ENCODE measurements at places on chromosomes 7 and 10.

- no peak for DNase-seq
Observed at GRCh38 chr10:5625992-5626777, 40.2 kb downstream of the ASB13 start.

GRCh38 chr10:71533936-71534335, 137.2 kb downstream of the CDH23 start:
- DNase-seq = no peak

DNA sequence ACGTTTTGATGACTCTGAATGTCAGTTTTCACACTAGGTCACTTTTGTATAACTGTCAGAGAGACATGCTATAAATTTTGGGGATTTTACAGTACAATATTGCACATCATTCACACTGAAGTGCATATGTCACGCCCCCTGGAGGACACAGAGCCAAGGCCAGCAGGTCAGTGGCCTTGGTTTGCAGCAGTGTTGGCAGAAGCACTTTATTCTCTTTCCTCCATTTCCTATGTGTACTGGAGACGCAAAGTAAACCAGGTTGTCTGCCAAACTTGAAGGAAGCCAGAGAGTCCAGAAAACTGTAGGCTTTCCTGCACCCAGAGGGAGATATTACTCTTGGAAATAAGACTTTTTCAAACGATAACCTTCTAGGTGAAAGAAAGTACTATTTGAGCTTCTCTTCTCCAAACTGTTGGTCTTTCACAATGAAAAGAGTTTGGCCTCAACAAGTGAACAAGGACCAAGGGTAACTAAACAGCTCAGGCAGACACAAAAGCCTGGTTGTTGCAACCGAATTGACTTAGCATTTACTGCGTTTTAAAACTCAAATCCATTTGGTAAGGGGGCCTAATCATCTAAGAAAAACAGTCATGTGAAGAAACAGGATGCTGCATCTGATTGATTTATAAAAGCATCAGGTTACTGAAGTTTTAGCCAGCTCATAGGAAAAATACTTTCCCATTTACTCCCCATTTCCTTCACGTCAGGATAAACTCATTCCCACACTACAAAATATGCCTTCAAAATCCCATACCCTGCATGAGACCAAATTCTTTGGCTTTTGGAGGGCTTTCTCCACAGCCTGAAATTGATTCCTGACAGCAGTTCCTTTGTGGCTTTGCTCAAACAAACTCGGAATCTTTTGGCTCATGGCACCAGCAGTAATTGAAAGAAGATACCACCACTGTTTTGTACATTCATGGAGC, 83.0 kb upstream of the SEC61G start:
- peak; percentile 54 for DNase-seq

- no peak for DNase-seq
Observed at GRCh38 chr7:111690364-111691111, 128.2 kb upstream of the IMMP2L start.

GRCh38 chr10:98224996-98225395, 43.0 kb downstream of the LOXL4 start:
- no peak for DNase-seq

GRCh38 chr7:37109843-37110242, 338.8 kb downstream of the ELMO1 start:
- no peak for DNase-seq

GRCh38 chr10:47397256-47397655, 13.2 kb upstream of the ZNF488 start:
- DNase-seq = no peak

GRCh38 chr7:49878627-49879026, 105.2 kb downstream of the VWC2 start:
- no peak for DNase-seq

- DNase-seq = no peak
Observed at GRCh38 chr7:117411539-117411938, 15.8 kb downstream of the ASZ1 start.

- no peak for DNase-seq
Observed at GRCh38 chr10:126639084-126639483, 31.4 kb downstream of the C10orf90 start.

- peak; percentile 83 for DNase-seq
Observed at GRCh38 chr10:130301021-130301892, 165.1 kb downstream of the GLRX3 start.

DNA sequence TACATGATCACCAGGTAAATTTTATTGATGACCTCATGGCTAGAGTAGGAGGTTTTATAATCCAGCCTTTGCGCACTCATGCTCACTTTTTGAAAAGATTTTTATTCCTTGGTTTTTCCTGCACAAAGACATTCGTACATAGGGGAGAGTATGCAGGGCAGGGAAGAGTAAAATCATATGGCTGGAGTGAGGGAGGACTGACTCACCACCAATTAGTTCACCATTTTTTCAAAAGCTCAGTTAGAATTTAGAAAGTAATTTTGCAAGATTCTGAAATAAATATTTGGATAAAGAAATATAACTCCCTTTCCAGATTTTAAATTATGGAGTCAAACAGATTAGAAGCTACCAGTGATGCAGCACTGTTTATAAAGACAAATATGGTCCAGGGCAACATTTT, 111.9 kb downstream of the SEMA3D start:
- no peak for DNase-seq

DNA sequence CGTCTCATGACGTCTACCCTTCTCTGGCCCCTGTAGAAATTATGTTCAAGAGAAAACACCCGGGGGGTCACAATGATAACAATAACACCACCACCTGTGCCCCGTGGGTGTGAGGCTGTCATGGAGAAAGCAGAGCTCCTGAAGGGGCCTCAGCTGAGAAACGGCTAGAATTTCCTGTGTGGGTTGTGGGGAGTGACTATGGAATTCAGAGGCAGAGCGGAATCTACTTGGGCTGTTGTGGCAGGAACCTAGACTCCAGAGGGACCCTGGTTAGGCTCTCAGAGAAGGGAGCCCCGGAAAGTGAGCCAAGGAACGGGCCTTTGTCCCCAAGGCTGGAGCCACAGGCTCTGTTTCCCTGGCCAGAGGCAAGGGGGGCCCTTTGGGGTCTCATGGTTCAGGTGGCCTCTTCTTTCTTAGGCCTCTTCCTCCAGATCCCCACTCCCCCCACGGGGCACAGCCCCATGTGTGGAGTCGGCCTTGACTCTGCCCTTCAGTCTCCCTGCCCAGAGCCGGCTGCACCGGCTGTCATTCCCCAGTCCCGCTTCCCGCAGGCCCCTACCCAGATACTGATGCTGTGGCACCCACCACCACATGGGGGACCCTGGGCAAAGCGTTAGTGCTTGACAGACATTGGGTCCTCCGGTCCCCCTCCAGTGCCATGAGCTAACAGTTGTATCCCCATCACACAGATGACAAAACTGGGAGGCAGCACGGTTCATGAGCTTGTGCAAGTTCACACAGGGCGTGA, 6.5 kb upstream of the GIMAP8 start:
- DNase-seq = no peak

GRCh38 chr10:78437998-78438906, 404.6 kb downstream of the RPS24 start:
- no peak for DNase-seq

GRCh38 chr10:61617180-61617579, 45.5 kb upstream of the CABCOCO1 start:
- DNase-seq = no peak

GRCh38 chr7:32586291-32587221, 91.3 kb downstream of the AVL9 start:
- DNase-seq = no peak

DNA sequence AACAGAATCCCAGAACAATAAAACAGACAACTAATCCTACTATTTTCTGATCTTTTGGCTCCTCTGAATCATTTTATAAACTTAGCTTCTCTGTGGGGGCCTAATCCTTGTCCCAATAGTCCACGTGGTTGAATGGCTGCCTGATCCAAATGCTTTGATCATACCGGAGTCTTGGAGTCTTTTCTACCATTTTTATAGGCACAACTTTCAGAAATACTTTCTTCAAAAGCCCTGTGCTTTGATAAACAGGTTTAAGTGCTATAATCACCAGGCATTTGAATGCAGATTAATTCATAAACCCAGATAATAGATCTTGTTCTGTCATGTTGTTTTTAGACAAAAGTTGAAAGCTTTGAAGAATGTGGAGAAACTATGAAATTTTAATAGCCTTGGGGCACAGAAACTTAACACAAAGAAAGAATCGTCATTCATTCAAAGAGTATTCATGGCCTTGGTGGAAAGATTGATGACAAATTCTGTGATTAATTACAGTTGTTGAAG, 163.7 kb downstream of the AHR start:
- DNase-seq = no peak

DNA sequence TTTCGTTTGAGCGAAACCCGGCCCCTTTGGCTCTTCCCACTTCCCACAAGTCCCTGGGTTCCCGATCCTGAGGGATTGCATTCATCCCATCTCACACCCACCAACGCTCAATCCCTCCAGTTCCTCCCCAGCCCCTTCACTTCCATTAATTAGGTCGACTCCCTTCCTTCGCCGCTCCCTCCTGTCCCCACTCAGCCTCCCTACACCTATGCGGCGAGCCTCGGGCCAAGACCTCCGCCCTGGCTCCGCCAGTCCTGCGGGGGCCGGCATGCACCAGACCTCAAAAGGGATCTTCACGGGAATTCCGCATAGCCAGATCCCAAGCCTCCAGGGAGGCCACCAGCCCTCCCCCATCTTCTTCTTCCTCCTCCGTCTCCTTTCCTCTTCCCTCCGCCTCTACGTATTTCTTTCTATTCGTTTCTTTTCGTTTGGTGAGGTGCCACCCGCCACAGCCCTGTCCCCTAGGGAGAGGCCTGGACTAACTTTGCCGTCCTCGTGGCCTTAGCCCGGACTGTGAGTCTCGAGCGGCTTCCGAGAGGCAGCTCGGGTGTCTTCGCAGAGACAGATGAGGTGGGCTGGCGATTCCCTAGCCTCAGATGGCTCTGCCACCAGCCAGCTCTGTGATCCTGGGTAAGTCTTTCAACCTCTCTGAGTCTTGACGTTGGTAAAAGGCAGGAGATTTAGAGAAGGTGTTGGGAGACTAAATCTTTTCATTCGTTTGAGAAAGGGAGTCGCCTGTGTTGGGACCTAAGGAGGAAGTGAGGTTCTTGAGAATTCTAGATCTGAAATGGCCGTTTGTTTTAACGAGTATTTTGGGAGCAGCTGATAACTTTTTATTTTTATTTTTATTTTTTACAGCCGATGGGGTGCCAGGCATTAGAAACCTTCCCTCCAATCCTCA, 8.1 kb upstream of the LBX1 start:
- no peak for DNase-seq

DNA sequence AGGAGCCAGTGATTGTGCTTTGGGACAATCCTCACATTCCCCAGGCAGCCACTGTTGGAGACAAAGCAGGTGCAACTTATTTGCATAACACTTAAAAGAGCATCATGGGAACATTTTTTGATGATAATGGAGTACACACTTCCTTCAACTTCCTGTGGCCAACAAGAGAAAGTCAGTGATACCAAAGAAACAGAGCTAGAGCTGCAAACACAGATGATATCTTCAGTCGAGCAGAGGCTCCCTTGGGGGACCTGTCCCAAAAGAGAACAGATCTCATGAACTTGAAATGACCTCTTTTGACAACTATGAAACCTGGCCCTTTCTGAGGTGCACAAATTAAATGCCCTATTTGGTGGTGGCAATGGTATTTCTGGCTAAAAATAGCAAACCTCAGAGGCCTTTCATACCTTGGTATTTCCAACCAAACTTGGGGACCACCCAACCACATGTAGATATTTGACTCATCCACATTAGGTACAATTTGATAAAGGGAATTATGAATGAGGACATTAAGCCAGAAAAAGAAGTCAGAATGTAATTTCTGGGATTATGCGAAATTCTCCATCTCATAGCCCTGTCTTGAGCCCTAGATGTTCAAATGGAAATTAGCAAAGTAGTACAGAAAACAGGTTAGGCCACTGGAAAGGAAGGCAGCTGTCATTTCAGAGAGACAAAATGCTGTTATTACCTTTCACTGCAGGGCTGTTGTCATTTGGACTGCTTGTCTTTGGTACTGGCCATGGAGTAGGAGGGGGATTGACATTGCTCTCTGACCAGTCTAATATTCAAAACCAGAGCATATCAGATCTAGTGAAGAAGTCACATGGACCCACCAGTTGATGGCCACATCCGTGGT, 146.2 kb downstream of the ICA1 start:
- DNase-seq = no peak
